B cell (primary cell): ENCODE measurements at places on chromosomes 16 and 17. TPM values are rescaled to one million over a fixed set of nuclear protein-coding genes. Genes with fewer than 3 reads are reported as not detected.

GRCh38 chr16:634051-634670, 1.9 kb downstream of the METTL26 start:
- no peaks in the 10 kb centered on the region for H3K27me3 ChIP-seq
- no peak for DNase-seq
- H3K4me3 ChIP-seq, result no peak overlapping the region
- H3K27ac ChIP-seq, result no peak overlapping the region
- H3K4me1 ChIP-seq, result peaks cover 29% of the 10 kb centered on the region

- H3K27ac ChIP-seq, result no peak overlapping the region
- no peak for DNase-seq
- H3K4me3 ChIP-seq, result no peak overlapping the region
Observed at GRCh38 chr17:12734926-12735325, 54.4 kb upstream of the ARHGAP44 start.

DNA sequence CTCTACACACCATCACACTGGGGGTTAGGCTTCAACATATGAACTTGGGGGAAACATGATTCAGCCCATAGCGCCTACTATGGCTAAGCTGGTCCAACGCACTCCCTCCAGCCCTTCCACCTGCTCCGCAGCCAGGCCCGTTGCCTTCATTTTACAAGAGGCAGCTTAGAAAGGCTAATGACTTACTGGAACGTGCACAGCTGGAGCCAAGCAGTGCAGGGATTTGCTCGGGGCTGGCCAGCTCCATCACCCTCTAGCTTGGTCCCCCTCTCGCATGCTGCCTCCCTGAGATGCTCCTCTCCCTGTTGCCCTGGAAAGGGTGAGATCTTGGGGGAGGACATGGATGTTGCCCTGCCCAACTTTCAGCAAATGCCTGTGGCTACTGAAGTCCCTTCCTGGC, 2.8 kb upstream of the CACNG1 start:
- no peaks in the 10 kb centered on the region for H3K27me3 ChIP-seq
- no peaks in the 10 kb centered on the region for H3K36me3 ChIP-seq
- no peak overlapping the region for H3K4me3 ChIP-seq
- no peaks in the 10 kb centered on the region for H3K4me1 ChIP-seq
- no peak for DNase-seq

DNA sequence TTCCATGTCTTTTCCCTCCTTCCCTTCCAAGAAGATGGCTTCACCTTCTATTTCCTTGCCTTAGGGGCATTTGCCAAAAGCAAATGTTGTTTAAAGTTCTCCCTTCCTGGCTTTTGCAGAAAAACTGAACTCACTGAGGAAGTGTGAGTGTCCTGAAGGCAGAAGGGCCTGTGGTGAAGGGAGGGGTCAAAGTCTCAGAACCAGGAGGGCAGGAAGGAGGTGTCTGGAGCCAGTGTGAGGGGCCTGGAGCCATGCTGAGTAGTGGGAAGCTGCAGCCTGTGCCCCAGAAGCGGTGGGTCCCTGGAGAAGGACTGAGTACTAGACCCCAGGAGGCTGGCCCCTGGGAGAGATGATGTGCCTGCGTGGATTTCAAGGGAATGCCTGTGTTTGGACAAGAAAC, 23.8 kb upstream of the SUPT4H1 start:
- no peak overlapping the region for H3K27ac ChIP-seq
- no peak overlapping the region for H3K4me3 ChIP-seq
- no peaks in the 10 kb centered on the region for H3K27me3 ChIP-seq
- no peaks in the 10 kb centered on the region for H3K36me3 ChIP-seq
- DNase-seq, result no peak

GRCh38 chr17:2734939-2735338, 14.5 kb downstream of the CCDC92B start:
- no peak for DNase-seq
- peaks cover 13% of the 10 kb centered on the region for H3K27me3 ChIP-seq
- no peaks in the 10 kb centered on the region for H3K36me3 ChIP-seq
- H3K4me1 ChIP-seq, result no peaks in the 10 kb centered on the region
- no peak overlapping the region for H3K27ac ChIP-seq

DNA sequence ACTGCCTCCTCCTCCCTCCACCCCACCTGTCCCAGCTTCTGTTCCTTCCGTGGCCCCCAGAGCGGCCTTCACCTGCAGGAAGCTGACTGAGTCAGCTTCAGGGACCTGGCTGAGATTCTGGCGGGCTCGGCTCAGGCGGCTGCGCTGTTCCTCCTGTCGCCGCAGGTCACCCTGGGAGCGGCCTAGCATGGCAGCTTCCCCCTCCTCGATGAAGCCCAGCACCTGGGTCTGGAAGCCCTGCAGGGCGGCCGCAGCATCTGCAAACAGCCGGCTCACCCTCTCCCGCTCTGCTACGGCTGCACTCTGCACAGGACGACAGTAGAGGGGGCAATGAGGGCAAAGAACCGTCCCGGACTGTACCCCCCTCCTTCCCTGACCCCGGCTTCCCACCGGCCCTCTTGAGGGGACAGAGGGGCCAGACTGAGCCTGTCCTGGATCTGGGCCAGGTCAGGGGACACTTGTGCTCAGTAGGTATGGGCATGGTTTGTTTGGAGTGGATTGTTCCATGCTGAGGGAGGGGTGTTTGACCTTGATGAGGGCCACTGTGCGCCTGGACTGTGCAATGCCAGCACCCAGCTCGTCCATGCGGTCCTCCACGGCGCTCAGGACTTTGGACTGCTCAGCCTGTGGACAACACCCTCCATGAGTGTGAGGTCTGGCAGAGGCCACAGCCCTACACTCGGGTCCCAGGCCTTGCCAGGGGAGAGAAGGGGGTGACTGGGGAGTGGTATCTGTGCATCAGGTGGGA, 2.0 kb downstream of the TRIM47 start:
- H3K4me1 ChIP-seq, result peaks cover 30% of the 10 kb centered on the region
- no peaks in the 10 kb centered on the region for H3K36me3 ChIP-seq
- peak overlapping the region; percentile 55 for H3K27ac ChIP-seq
- peak; percentile 82 for DNase-seq
- no peaks in the 10 kb centered on the region for H3K27me3 ChIP-seq

GRCh38 chr17:63498626-63499195, 21.9 kb downstream of the ACE start:
- H3K4me3 ChIP-seq, result no peak overlapping the region
- H3K4me1 ChIP-seq, result no peaks in the 10 kb centered on the region
- no peaks in the 10 kb centered on the region for H3K36me3 ChIP-seq
- H3K27ac ChIP-seq, result no peak overlapping the region

- H3K36me3 ChIP-seq, result peaks cover 3% of the 10 kb centered on the region
- peak; percentile 55 for DNase-seq
- H3K27me3 ChIP-seq, result no peaks in the 10 kb centered on the region
- H3K27ac ChIP-seq, result no peak overlapping the region
Observed at GRCh38 chr17:3647769-3648555, 11.4 kb downstream of the CTNS start.

GRCh38 chr16:23755484-23755809, 621 bp downstream of the CHP2 start:
- H3K4me1 ChIP-seq, result peaks cover 16% of the 10 kb centered on the region
- H3K36me3 ChIP-seq, result no peaks in the 10 kb centered on the region
- H3K27me3 ChIP-seq, result peaks cover 18% of the 10 kb centered on the region
- no peak overlapping the region for H3K4me3 ChIP-seq
- no peak for DNase-seq
- no peak overlapping the region for H3K27ac ChIP-seq

DNA sequence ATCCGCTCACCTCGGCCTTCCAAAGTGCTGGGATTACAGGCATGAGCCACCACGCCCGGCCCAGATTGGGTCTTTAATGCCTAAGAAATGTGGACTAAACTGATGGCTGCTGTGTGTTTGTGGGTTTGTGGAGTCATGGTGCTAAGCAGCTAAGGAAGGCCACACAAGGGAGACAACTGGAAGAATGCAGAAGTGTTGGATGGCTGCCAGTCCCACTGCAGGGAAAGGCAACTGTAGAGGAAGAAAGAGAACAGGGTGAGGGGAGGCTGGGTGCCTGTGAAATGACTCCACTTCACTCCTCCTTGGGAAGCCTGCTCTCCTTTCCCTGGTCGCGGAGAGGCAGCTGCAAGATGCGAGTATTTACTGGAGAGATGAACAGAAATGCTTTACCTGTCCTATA, 23.5 kb upstream of the SIAH1 start:
- DNase-seq, result no peak
- no peaks in the 10 kb centered on the region for H3K27me3 ChIP-seq
- H3K36me3 ChIP-seq, result no peaks in the 10 kb centered on the region
- no peak overlapping the region for H3K4me3 ChIP-seq

DNA sequence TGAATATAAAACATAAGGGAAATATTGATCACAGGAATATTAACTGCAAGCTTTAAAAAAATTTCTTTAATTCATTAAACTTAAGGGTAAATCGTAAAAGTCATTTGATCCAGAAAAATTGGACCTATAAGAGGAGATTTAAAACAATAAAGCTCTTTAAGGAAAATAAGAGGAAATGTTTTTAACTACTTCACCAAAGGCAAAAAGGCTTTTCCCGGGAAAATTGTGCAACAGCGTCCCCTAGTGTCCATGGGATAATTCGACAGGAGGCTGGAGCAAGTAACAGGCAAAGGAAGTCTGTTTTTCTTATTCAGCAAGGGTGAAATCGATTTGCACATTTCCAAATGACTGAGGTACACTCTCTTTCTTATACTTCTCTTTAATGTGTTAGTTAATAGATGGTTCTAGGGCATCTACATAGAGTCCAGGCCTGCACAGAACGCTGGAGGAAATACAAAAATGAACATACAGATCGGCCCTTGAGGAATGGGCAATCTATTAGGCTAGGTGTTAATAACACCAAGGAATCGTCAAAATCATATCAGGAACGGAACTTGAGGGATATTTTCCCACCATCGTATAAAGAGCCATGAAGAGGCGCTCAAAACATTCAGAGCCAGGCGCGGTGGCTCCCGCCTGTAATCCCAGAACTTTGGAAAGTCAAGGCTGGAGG, 61.4 kb downstream of the ZNF18 start:
- no peaks in the 10 kb centered on the region for H3K4me1 ChIP-seq
- no peaks in the 10 kb centered on the region for H3K27me3 ChIP-seq
- DNase-seq, result peak; percentile 40
- no peaks in the 10 kb centered on the region for H3K36me3 ChIP-seq

DNA sequence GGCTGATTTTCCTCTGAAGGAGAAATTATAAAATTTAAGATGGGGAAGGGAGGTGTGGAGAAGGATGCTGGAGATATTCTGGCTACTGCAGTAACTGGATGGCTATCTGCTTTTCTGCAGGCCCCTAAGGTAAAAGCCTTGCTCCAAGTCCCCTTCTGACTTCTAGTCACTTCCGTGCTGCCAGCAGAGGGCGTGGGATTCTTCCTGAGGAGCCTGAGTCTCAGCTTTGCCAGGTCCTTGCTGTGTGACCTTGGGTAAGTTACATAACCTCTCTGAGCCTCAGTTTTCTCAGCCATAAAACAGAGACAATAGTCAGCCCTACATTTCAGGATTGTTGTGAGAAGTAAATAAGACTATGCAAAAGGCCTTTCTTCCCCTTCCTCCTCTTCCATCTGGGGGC, 24.3 kb upstream of the TMEM220 start:
- H3K4me1 ChIP-seq, result no peaks in the 10 kb centered on the region
- no peaks in the 10 kb centered on the region for H3K27me3 ChIP-seq
- no peak for DNase-seq
- H3K27ac ChIP-seq, result no peak overlapping the region

DNA sequence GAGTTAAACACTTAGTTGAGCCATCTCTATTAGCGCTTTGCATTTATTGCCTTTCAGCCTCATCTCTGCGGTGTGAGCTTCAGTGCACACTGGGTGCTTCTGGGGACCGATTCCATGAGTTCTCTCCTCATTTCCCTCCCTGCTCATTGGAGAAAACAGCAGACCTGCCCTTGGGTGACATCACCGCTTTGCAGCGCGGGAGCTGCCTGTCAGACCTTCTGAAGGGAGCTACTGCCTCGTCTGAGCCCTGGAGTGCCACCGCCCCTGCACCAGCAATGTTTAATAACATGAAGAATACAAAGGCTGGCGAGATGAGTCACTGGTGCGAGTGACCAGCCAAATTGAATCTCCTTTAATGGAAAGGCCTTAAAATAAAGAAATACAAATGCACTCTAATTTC, 30.2 kb upstream of the CPPED1 start:
- H3K4me3 ChIP-seq, result no peak overlapping the region
- no peaks in the 10 kb centered on the region for H3K36me3 ChIP-seq
- no peaks in the 10 kb centered on the region for H3K4me1 ChIP-seq
- no peaks in the 10 kb centered on the region for H3K27me3 ChIP-seq
- H3K27ac ChIP-seq, result no peak overlapping the region
- no peak for DNase-seq

GRCh38 chr16:57300387-57301125, 16.1 kb upstream of the PLLP start:
- peaks cover 31% of the 10 kb centered on the region for H3K4me1 ChIP-seq
- H3K4me3 ChIP-seq, result peak overlapping the region; percentile 69
- H3K36me3 ChIP-seq, result no peaks in the 10 kb centered on the region
- no peaks in the 10 kb centered on the region for H3K27me3 ChIP-seq

DNA sequence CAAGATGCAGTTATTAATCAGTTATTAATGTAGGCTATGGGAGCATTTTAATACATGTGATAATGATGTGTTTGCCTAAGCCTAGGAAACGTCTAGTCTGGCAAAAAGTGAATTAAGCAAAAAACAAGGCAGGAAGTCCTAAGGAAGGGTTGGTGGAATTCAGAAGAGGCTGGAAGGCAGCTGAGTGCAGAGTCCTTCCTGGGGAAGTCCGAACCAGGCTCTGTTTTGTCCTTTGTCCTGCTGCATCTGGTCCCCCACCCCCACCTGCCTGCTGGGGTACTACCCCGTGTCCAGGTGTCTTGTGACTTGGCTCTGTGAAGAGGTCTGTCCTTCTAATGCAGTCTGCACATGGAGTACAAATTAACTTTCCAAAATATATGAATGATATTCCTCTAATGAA, 1.5 kb upstream of the MYH10 start:
- no peak overlapping the region for H3K4me3 ChIP-seq
- peak; percentile 23 for DNase-seq
- H3K4me1 ChIP-seq, result peaks cover 17% of the 10 kb centered on the region
- no peaks in the 10 kb centered on the region for H3K36me3 ChIP-seq

The TGFB1I1 gene
- 1.6 and 4.0 TPM in 2 replicates for total RNA-seq

The TBC1D28 gene
- total RNA-seq, result not detected in 2 replicates

The PNMT gene
- total RNA-seq, result 0.39 and 0.76 TPM in 2 replicates

The PRDM7 gene
- not detected in 2 replicates for total RNA-seq

The C16orf89 gene
- total RNA-seq, result not detected in 2 replicates

The CXCL16 gene
- 19.3 and 22.0 TPM in 2 replicates for total RNA-seq

The SLC2A4 gene
- not detected in 2 replicates for total RNA-seq

The GPR142 gene
- not detected in 2 replicates for total RNA-seq

The FOXC2 gene
- not detected in 2 replicates for total RNA-seq

The ETV4 gene
- not detected in 2 replicates for total RNA-seq

The PGAP6 gene
- total RNA-seq, result 47.4 and 50.8 TPM in 2 replicates

The IRX3 gene
- total RNA-seq, result not detected in 2 replicates

The OTOP2 gene
- not detected in 2 replicates for total RNA-seq

The PIRT gene
- total RNA-seq, result not detected in 2 replicates

The PLCG2 gene
- total RNA-seq, result 812 and 852 TPM in 2 replicates

The ZG16 gene
- not detected in 2 replicates for total RNA-seq

The TMEM204 gene
- total RNA-seq, result 0.27 and 0.58 TPM in 2 replicates

The GPR179 gene
- total RNA-seq, result 0.10 TPM in 1 of 2 replicates, not detected in the other
